ENCODE measurements at places on chromosomes 5 and 9. TPM values are rescaled to one million over a fixed set of nuclear protein-coding genes. Genes with fewer than 3 reads are reported as not detected.
A peak's percentile ranks its signal among the peaks of the same experiment; 100 is the strongest.

GRCh38 chr5:62059960-62060359 lies 246.0 kb upstream of the KIF2A start:
- H3K36me3 ChIP-seq = no peaks in the 10 kb centered on the region
- H3K27me3 ChIP-seq = no peaks in the 10 kb centered on the region
- H3K4me3 ChIP-seq = no peak overlapping the region
- H3K4me1 ChIP-seq = no peaks in the 10 kb centered on the region
- H3K27ac ChIP-seq = no peak overlapping the region
- DNase-seq = no peak

DNA sequence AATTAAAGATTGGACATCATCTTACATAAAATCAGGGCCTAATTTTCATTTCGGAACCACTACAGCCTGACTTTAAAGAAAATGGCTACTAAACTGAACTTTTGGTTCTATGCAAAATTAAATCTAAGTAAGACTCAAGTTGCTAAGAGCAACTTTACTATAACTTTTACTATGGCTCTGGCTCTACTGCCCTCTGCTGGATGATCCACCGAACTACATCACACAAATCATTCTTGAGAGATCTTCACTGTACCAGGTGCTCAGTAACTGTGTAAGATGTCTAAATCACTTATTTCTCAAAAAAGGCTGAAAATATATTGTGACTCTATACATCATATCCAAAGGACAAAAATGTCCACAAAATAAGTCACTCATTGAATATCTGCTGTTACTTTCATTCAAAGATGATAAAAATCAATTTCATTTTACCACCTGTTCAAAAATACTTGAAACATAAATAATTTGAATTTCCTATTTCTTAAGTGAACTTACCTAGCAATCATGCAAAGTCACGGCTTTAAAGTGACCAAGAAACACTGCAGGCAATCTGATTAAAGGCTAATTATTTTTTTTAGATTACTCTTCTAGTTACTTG lies 13.5 kb downstream of the MOCS2 start:
- DNase-seq = no peak
- no peaks in the 10 kb centered on the region for H3K27me3 ChIP-seq
- H3K4me3 ChIP-seq = no peak overlapping the region
- H3K4me1 ChIP-seq = peaks cover 31% of the 10 kb centered on the region
- peaks cover 21% of the 10 kb centered on the region for H3K36me3 ChIP-seq
- no peak overlapping the region for H3K27ac ChIP-seq

DNA sequence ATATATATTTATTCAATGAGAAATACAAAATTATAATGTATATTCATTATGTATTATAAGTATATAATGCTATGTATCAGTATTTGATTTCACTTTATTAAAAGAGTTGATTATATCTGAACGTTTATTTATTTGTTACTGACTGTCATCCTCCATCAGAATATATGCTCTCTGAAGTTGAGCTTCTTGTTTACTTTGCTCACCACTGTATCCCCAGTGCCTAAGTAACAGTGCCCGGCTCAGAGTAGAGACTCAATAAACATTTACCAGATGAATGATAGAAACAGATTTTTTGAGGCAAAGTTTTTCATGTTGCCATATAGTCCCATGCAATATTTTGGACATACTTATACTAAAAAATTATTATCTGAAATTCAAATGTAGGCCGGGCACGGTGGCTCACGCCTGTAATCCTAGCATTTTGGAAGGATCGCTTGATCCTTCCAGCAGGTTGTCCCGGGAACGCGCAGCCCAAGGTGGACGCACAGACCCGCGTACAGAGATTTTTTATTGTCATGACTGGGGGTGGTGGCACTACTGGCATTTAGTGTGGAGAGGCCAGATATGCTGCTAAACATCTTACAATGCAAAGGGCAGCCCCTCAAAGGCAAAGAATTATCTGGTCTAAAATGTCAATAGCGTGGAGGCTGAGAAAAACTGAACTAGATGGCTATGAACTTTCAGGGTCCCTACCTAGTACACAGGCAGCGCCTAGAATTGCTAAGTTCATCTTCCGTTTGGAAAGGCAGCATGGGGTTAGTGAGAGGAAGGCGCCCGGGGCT lies 761 bp upstream of the DNAJC25 start:
- H3K27me3 ChIP-seq = no peaks in the 10 kb centered on the region
- peak overlapping the region; percentile 89 for H3K27ac ChIP-seq
- peak overlapping the region; percentile 86 for H3K4me3 ChIP-seq
- DNase-seq = no peak

GRCh38 chr5:14816374-14816998 lies 55.1 kb downstream of the ANKH start:
- no peak for DNase-seq
- no peaks in the 10 kb centered on the region for H3K36me3 ChIP-seq
- peaks cover 16% of the 10 kb centered on the region for H3K4me1 ChIP-seq
- H3K27me3 ChIP-seq = no peaks in the 10 kb centered on the region
- no peak overlapping the region for H3K27ac ChIP-seq

DNA sequence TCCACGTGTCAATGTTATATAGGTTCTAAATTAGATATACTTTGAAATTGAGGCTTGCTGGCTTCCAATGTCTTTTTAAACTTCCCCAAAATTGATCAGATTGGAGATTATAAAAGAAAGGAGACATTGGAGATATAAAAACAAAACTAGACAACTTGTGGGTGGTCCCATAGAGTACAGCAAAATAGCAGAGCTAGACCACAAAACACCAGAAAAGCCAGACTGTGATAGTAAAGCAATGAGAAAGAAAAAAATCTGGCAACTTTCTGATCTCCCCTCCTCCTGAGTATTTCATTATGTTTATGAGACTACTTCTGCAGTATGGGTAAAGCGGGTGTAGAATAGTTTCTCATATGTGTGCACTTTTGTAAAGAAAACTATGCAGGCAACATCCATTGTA lies 713.8 kb upstream of the MEF2C start:
- no peaks in the 10 kb centered on the region for H3K27me3 ChIP-seq
- H3K4me3 ChIP-seq = no peak overlapping the region

GRCh38 chr9:32552172-32552872 lies at the start of the genes SMIM27 and TOPORS:
Gene SMIM27 (plus strand): TSS chr9:32552327. CDS start chr9:32552435, 108 bp downstream.
Gene TOPORS (minus strand): TSS chr9:32552586. CDS start chr9:32552436, 150 bp downstream.
- H3K27ac ChIP-seq = peak within 1 kb of the TSS; percentile 91
- H3K36me3 ChIP-seq = no peaks in the 10 kb centered on the region
- peak within 1 kb of the TSS; percentile 72 for H3K4me3 ChIP-seq
- DNase-seq = peak; percentile 96
- H3K27me3 ChIP-seq = no peaks in the 10 kb centered on the region
- peaks cover 41% of the 10 kb centered on the region for H3K4me1 ChIP-seq

GRCh38 chr5:135027266-135027696 lies 6.7 kb downstream of the PITX1 start:
- H3K36me3 ChIP-seq = no peaks in the 10 kb centered on the region
- no peak for DNase-seq
- H3K4me3 ChIP-seq = peak overlapping the region; percentile 32
- peak overlapping the region; percentile 53 for H3K27ac ChIP-seq
- H3K27me3 ChIP-seq = peaks cover 68% of the 10 kb centered on the region
- H3K4me1 ChIP-seq = peaks cover 19% of the 10 kb centered on the region

DNA sequence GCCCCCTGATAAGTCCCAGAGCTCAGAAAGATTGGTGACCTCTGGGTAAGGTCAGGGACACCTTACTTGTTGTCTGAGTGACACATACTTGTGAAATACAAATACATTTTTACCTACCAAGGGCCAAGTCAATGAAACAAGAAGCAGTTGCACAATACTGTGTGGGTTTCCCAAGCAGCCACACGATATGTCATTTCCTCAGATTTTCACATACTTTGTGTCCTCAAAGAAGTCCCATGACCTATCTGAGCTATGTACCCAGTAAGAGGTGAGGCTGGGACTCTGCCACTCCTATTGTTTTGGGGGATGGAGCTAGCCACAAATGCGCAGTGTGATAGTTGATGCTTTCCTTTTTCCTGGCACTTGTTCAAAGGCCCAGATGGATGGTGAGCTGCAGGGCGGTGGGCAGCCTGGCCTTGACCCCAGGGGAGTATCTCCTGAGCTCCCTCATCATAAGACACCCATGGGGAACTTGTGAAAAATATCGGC lies 4.8 kb upstream of the SLC25A51 start:
- no peaks in the 10 kb centered on the region for H3K36me3 ChIP-seq
- H3K27me3 ChIP-seq = no peaks in the 10 kb centered on the region
- no peak overlapping the region for H3K27ac ChIP-seq

DNA sequence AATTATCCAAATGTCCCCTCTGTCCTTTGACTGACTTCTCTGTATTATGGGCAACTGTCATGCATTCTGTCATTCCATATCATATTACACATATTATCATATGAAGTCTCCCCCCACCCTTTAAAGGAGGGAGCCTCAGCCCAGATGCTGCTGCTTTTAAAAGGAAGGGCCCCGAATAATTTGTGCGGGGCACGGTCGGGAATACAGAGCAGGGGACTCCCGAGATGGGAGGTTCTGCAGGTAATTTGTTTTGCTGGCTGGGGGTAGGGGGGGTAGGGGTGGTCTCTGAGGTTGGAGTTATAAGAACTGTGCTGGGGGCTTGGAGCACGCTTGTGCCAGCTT lies 10.1 kb upstream of the LHX2 start:
- H3K4me1 ChIP-seq = peaks cover 32% of the 10 kb centered on the region
- no peak overlapping the region for H3K27ac ChIP-seq

- DNase-seq = no peak
- no peak overlapping the region for H3K27ac ChIP-seq
- peaks cover 92% of the 10 kb centered on the region for H3K36me3 ChIP-seq
- H3K4me1 ChIP-seq = no peaks in the 10 kb centered on the region
Measured at GRCh38 chr5:127529904-127530682, 12.7 kb downstream of the PRRC1 start.

DNA sequence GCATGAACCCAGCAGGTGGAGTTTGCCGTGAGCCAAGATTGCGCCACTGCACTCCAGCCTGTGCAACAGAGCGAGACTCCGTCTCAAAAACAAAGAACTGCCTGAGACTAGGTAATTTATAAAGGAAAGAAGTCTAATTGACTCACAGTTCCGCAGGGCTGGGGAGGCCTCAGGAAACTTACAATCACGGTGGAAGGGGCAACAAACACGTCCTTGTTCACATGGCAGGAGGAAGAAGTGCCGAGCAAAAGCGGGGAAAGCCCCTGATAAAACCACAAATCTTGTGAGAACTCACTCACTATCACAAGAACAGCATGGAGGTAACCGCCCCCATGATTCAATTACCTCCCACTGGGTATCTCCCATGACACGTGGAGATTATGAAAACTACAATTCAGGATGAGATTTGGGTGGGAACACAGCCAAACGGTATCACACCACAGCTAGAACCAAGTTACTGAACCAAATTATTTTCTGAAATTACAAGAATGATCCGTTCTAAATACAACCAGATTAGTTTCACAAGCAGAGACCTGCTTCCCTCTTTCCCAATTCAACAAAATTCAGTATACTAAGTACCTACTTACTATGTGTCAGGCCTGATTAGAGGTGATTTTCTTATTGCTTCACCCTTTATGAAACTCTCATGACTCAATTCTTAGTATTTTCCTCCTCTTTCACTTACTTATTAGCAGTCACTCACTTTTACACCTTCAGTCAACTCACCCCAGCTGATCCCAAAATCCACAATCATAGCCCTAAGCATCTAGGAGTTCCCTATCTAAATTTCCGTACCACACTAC lies 8.4 kb downstream of the UBTD2 start:
- H3K27ac ChIP-seq = no peak overlapping the region
- peaks cover 14% of the 10 kb centered on the region for H3K4me1 ChIP-seq
- H3K4me3 ChIP-seq = no peak overlapping the region
- peaks cover 3% of the 10 kb centered on the region for H3K36me3 ChIP-seq
- no peaks in the 10 kb centered on the region for H3K27me3 ChIP-seq

DNA sequence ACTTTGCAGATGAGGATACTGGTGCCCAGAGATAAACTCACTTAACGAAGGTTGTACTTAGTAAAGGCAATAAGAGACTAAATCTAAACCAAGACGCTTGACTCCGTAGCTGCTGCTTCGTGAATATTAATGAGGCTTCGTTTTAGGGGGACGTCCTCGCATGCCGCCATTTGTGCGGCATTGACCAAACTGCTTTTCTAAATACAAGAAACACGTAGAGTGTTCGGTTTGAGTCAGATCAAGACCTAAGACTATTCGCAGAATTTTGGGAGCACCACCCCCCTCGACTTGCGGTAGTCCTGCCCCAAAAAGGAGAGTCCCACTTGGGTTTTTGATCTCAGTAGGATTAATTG lies 1.1 kb downstream of the NPM1 start:
- peaks cover 43% of the 10 kb centered on the region for H3K4me1 ChIP-seq
- H3K27me3 ChIP-seq = no peaks in the 10 kb centered on the region
- peak overlapping the region; percentile 79 for H3K4me3 ChIP-seq
- peak overlapping the region; percentile 90 for H3K27ac ChIP-seq

GRCh38 chr5:175885813-175886212 lies 14.4 kb downstream of the CPLX2 start:
- H3K4me1 ChIP-seq = no peaks in the 10 kb centered on the region
- no peak overlapping the region for H3K4me3 ChIP-seq
- H3K27ac ChIP-seq = no peak overlapping the region
- no peaks in the 10 kb centered on the region for H3K36me3 ChIP-seq

GRCh38 chr9:76894198-76894597 lies 11.7 kb downstream of the PRUNE2 start:
- H3K4me3 ChIP-seq = no peak overlapping the region
- peaks cover 87% of the 10 kb centered on the region for H3K4me1 ChIP-seq
- peaks cover 4% of the 10 kb centered on the region for H3K36me3 ChIP-seq
- DNase-seq = no peak
- H3K27me3 ChIP-seq = no peaks in the 10 kb centered on the region

DNA sequence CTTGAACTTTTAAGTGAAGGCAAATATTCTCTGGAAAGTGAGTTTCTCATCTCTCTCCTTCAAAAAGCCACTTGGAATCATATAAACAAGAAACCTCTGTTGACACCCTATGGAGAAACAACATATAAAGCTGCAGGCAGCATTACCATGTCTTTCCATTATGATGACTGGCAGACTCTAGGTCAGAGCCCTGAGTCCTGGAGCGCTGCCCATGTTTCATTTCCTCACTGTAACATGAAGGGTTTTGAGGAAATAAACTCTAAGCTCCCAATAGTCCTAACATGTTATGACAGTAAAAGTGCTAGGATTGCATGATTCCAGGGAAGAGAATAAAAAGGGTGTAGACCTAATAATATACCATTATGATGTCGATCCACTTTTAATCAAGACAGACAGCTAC lies 220.6 kb downstream of the CTNND2 start:
- H3K27me3 ChIP-seq = no peaks in the 10 kb centered on the region
- no peaks in the 10 kb centered on the region for H3K4me1 ChIP-seq
- no peak overlapping the region for H3K4me3 ChIP-seq
- H3K36me3 ChIP-seq = no peaks in the 10 kb centered on the region
- DNase-seq = no peak
- H3K27ac ChIP-seq = no peak overlapping the region

- no peak overlapping the region for H3K27ac ChIP-seq
- peak overlapping the region; percentile 43 for H3K4me3 ChIP-seq
- peaks cover 86% of the 10 kb centered on the region for H3K27me3 ChIP-seq
Measured at GRCh38 chr9:21974343-21974721, 19.9 kb downstream of the CDKN2A start.

The PCDHB7 gene
- total RNA-seq = 1.1 TPM

The PALM2AKAP2 gene
- 4.6 TPM for total RNA-seq

The CENPK gene
- 1.2 TPM for total RNA-seq

The NEUROG1 gene
- total RNA-seq = not detected

The PCDHB15 gene
- total RNA-seq = 4.2 TPM

The TMEM252 gene
- total RNA-seq = not detected

The ANKRD34B gene
- under 0.01 TPM for total RNA-seq

The TSSK1B gene
- not detected for total RNA-seq
